ENCODE measurements at places on chromosomes 2 and 18. TPM values are rescaled to one million over a fixed set of nuclear protein-coding genes. Genes with fewer than 3 reads are reported as not detected.

DNA sequence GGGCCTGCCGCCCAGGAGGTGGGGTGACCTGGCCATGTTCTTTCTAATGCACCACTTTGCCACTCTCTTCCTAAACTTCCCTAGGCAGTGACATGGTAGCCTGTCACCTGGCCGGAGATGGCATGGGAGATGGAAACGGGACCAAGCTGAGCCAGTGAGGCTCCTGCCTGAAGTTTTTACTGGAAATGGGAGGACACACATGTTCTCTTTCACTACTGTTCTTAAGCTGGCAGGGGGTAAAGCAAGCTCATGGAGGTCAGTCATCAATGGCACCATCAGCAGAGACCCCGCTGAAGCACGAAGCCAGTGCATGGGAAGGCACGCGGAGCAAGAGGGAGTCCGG is 50.7 kb downstream of the ATIC start:
- DNase-seq = no peak

The CD207 gene
- total RNA-seq = not detected

DNA sequence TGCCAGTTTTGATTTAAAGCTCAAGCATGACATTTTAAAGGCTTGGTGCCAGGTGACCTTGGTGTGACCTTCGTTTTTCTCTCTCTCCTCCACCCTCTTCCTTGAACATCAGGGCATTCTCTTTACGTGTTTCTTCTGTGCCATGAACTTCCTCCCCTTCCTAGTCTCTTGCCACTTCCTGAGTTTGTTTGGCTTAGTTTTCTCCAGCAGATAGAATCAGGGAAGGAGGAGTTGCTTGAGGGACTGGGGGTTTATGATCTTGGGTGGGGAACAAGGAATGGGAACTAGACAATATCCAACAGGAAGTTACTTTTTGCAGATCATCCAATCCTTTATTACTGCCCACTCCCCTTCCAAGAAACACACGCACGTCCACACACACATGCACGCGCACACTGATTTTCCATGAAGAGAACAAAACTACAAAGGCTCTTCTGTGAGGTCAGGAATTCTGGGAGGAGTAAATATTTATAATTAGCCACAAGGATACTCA is 210.6 kb upstream of the EPAS1 start:
- no peak for DNase-seq

The MEP1B gene
- not detected for total RNA-seq

The TUBA3E gene
- total RNA-seq = not detected

- no peak for DNase-seq
Observed at GRCh38 chr18:26971409-26971808, 105.9 kb upstream of the AQP4 start.

The CIDEA gene
- not detected for total RNA-seq

DNA sequence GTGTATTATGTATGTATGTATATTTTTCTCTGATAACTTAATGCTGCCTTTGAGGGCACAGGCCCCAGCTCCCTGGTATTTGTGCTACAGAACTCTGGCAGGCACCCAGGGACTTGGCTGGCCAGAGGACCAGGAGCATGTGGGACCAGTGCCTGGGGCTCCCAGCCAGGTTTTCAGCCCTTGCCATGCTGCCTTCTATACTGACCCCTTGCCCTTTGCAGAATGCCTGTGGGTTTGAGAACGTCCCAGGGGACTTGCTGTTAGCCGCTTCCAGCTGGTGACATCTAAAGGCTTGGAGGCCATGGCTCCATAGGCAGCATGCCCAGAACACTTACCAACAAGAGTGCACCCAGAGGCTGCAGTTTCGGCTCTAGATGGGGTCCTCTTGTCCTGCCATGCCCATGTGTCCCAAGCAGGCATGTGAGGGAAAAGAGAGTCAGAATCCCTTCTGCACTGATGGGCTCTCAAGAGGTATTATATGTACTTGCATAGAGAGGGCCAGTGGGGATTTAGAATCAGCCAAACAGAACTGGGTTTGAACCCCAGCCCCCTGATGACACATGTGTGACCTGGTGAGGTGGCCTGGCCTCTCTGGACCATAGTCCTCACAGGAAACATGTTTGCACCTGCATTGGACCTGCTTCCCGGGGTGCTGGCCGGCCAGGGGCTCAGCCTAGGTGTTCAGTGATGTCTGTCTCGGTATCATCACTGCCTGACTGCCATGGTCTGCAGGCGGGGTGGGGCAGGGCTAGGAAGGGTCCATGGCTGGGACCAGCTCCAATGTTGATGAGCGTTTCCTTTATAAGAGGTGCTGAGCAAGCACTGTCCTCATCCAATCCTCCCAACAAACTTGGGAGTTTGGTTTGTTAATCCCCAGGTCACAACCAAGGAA is 119.2 kb upstream of the FHL2 start:
- DNase-seq = no peak
